ENCODE measurements at places on chromosomes 13 and 19.

DNA sequence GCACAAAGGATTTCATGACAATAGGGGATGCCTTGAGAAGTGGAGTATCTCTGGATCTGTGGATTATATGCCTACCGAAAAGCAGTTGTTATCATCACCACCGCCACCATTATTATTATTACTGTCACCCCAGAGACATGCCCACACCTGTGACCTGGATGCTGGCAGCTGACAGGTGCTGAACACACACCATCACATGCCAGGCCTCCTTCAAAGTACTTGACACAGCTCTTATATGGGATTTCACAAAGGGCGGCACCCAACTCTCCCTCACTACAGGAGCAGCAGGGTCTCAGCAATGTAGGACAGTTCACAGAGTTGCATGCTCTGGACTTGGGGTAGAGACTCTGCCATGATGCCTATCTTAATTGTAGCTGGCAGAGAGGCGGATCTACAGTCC lies 5.6 kb upstream of the GPR42 start:
- DNase-seq: no peak

DNA sequence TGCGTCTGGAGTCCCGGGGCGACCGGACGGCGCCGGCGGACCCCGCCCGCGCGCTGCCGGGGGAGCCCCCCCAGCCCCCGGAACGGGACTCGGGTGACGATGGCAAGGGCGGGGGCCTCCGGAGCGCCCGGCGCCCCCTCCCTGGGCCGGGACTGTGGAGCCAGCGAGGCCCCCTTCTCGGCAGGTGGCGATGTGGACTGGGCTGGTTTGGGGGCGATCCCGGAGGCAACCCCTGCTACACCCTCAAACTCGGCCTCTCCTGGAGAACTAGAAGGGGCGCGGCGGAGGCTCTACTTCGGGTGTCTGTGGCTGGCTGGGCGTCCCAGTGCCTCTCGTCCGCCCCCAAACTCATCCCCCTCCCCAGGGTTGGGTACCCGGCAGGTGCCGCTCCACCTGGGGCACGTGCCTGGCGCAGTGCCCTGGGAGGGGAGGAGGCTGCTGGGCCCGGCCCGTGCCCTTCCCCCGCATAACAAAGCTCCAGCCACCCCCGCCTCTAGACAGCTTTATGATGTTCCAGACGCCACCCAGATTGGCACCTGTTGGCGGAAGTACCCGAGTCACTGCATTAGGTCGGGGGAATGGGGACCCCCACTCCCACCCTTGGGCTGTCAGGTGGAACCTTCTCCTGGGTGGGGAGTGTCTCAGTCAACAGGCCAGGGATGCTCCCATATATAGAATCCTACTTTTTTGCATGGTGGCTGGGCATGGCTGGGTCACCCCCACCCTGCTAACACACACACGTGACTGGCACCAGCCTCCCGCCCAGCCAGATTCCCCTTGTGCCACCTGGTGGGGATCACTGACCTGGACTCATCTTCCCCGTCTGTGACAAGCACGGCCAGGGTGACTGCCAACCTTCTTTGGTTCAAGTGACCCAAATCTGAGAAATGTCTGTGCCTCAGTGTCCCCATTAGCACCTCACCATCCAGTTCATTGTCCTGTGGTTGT lies 722 bp downstream of the PKN1 start:
- no peak for DNase-seq

- no peak for DNase-seq
These were observed 131.7 kb downstream of the UGGT2 start for GRCh38 chr13:95921485-95921884.

DNA sequence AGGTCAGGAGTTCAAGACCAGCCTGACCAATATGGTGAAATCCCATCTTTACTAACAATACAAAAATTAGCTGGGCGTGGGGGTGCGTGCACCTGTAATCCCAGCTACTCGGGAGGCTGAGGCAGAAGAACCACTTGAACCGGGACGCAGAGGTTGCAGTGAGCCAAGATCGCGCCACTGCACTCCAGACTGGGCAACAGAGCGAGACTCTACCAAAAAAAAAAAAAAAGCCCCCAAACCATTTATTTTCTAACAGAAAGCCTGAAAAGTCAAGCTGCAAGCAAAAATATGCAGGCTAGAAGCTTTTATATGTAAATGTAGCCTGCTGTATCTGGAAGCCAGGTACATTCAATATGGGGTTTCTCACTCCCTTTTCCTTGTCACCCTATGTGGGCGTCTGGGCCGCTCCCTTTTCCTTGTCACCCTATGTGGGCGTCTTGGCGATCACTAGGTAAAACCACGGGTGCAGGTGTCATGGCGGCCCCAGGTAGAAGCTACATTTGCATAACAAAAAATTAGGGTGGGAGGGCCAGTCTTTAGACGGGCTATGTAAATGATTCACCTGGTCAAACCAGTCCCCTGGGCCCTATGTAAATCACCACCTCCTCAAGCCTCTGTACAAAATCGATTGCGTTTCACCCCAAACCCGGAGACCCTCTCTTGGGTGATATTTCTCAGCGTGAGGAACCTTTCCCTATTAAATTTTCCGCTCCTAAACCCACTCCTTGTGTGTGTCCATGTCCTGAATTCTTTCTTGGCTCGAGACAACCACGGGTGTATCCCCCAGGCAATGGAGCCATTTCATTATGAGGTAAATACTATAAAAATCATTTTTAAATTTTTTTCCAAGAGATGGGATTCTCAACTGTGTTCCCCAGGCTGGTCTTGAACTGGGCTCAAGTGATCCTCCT lies 2.1 kb downstream of the TRIM13 start:
- DNase-seq: no peak

DNA sequence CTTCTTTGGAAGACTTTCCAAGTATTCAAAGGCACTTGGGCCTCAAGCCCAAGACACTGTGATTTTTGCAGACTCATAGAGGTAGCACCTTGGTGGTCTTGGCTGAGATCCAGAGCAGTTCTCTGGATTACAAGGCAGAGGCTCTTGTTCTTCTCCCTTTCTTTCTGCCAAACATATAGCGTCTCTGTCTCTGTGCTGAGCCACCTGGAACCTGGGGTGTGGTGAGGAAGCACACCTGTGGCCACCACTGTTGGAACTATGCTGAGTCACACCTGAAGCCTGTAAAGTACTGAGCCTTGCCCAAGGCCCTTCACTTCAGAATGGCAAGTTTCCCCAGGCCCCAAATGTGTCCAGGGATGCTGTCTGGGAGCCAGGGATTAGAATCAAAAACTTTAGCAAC lies 127.5 kb downstream of the FREM2 start:
- no peak for DNase-seq

GRCh38 chr13:44762911-44763310 lies 186.8 kb upstream of the TSC22D1 start:
- DNase-seq: no peak

GRCh38 chr13:88103824-88104223 lies 432.7 kb downstream of the SLITRK5 start:
- no peak for DNase-seq

DNA sequence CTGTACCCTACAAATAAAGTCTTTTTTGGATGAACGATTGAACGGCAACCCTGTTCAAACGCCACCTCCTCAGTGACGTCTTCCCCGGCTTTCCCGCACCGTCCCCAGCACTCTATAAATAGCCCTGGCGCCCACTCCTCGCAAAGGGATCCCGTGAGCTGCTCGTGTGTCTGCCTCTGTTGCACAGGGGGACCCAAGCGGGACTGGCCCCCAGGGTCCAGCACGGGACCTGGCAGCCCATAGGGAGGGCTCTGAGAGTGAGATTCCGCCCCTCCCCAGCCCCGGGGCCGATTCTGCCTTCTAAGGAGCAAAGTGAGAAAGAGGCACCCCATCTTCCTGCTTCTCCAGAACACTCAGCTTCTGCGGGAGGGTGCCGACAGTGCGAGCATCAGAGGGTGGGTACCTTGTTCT lies 8.1 kb upstream of the FKRP start:
- no peak for DNase-seq

DNA sequence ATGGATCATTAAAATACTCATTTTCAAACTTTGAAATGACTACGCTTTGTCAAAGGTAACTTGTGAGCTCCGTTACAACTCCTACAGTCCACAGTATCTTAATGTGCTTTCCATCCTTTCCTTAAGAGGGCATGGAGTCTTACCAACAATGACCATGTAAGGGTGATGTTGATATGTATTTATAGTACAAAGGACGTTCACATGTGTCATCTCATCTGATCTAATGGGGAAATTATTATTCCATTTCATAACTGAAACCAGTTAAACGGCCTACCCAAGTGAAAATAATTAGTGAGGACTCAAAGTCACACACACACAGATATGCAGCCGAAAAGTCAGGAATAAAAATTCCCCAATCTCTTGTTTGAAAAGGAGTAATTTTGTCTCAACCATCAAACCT lies 9.6 kb downstream of the USP12 start:
- no peak for DNase-seq

DNA sequence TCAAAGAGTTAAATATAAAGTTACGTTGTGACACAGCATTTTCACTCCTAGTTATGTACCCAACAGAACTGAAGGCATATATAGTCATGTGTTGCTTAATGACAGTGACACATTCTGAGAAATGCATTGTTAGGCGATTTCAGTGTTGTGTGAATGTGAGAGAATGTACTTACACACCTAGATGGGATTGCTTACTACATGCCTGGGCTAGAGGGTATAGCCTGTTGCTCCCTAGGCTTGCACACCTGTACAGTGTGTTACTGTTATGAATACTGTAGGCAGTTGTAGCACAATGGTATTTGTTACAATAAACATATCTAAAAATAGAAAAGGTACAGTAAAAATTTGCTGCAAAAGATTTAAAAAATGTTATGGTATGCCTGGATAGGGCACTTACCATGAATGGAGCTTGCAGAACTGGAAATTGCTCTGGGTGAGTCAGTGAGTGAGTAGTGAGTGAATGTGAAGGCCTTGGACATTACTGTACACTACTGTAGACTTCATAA lies 89.2 kb downstream of the DHRS12 start:
- no peak for DNase-seq

DNA sequence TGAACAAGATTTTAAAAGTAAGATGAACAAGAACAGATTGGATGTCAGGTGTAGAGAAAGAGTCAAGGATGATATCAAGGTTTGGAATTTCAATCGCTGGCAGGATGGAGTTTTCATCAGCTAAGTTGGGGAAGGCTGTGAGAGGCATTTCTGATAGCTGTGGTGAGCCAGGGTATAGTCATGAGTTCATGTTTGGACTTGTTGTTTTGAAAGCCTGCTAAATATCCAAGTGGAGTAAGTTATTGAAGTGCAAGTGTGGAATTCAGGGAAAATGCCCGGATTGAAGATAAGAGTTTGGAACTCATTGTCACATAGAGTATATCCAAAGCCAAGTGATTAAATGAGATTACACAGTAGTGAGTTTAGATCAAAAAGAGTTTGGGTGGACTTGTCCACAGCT lies 11.0 kb upstream of the EPSTI1 start:
- DNase-seq: no peak

- no peak for DNase-seq
These were observed 581 bp downstream of the RCBTB1 start for GRCh38 chr13:49584771-49585182.

DNA sequence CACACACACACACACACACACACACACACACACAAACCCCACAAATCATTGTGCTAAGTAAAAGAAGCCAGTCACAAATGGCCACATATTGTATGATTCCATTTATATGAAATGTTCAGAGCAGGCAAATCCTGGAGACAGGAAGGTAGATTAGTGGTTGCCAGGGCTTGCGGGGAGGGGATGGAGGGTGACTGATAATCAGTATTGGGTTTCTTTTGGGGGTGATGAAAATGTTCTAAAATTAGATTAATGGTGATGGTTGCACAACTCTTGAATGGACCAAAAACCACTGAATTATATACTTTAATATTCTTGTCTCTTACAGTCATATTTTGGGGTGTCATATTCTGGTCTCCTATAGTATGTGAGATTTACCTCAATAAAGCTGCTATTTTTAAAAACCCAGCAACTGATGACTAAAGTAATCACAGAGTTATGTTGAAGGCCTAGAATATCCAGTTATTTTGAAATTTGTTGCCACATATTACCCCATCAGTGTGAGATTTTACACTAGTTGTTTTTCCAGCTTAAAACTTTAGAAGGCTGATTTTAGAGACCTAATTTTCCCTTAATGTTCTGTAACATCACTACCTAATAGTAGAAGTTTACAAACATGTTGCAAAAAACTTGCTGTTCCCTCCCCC lies 20.3 kb downstream of the FLT1 start:
- no peak for DNase-seq

GRCh38 chr13:36850790-36851438 lies 31.9 kb downstream of the RFXAP start:
- no peak for DNase-seq

GRCh38 chr13:37701306-37701705 lies 102.7 kb upstream of the POSTN start:
- DNase-seq: no peak

DNA sequence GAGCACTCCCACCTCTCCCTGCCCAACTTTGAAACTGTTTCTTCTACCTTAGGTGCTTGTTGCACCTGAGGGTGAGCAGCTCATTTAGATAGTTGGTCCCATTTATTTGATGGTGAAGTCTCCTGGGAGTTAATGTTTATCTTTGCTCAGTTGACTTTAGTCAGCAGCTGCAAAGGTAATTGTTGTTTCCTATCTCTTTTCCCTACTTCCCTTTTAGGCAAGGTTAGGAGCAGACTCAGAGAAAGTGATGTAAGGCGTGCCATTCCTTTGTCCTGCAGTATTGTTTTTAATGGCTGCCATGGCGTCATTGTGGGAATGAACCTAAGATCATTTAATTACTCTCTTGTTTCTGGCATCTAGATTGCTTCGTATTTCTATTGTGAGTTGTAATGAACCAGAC lies 11.6 kb downstream of the AKAP11 start:
- no peak for DNase-seq

DNA sequence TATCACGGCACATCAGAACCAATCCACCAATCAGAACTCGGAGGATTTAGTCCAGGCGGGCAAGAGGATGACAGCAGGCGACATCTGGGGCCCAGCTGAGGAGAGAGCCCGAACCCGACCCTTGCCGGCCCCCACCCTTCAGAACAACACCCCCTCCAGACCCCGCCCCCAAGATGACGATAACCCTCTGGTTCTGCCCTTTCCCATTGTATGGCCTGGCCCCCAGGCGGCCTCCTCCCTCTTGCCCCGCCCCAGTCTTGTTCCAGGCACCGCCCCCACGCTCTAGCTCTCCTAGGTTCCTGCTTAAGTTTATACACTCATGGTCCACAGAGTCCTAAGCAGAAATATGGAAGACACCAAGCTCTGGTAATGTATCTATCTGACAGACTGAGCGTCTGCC lies 2.8 kb upstream of the ZNF83 start:
- DNase-seq: no peak
